ENCODE measurements at places on chromosomes 13 and 19.

GRCh38 chr13:104320446-104320845 lies 1254.2 kb upstream of the SLC10A2 start:
- no peak for DNase-seq

GRCh38 chr13:97387485-97387839 lies 46.5 kb upstream of the RAP2A start:
- no peak for DNase-seq

DNA sequence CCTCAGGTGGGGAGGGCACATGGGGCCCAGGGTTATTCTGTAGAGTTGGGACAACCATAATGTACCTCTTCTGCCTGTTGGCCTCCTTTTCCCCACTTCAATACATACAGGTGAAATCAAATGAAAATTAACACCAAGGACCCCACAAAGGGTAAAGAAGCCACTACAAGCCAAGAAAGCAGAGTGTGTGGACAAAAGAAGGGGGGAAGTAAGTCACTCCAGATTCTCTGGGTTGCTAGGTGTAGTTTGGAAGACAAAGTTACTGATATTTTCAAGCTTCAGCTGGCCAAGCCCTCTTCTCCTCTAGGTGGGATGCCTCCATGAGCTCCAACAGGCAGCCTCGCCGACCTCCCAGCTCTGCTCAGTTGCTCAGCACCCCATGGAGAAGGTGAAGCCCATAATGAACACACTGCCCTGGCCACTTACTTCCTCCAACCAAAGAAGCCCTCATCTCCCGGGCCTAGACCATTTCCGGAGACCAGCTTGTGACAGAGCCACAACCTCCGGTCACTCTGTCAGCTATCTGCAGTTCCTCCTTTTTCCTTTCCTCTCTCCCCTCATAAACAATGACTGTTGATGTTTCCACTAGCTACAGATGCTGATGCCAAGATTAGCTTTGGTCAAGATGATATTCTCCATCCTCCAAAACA lies 66.8 kb upstream of the MED4 start:
- DNase-seq = no peak

DNA sequence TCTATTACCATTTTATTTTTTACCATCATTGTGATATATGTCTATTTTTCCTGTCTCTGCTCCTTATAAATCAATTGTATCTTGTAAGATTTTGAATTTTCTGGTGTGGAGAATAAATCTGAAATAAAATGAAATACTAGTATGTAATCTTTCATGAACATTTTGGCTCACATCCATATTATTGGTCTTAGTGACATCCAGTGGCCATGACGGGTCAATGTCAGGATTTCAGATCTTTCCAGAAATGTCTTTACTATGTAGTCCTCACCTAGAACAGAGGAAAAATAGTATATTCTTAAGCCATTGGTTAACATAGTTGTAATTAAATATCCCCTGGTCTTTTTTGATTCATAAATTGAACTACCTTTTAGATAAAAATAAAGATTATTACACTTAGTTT lies 109.8 kb upstream of the GPC6 start:
- DNase-seq = no peak

GRCh38 chr19:5340637-5341447 lies at the start of gene PTPRS:
TSS of gene PTPRS (minus strand) at chr19:5340812. CDS start at chr19:5286140, 54,672 bp downstream.
- peak; percentile 35 for DNase-seq

- DNase-seq = no peak
Measured at GRCh38 chr19:16159655-16160054, 13.7 kb downstream of the CIB3 start.

DNA sequence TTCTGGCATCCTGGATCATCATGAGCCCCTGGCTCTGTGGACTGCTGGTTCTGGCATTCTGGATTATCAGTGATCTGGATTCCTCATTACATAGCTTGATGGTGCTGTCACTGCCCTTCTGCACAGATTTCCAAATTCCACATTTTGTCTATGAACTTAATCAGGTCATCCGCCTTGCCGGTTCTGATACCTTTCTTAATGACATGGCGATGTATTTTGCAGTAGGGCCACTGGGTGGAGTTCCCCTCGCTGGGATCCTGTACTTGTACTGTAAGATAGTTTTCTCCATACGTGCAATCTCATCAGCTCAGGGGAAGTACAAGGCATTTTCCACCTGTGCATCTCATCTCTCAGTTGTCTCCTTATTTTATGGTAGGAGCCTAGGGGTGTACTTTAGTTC lies 24.4 kb upstream of the OR7C2 start:
- no peak for DNase-seq

DNA sequence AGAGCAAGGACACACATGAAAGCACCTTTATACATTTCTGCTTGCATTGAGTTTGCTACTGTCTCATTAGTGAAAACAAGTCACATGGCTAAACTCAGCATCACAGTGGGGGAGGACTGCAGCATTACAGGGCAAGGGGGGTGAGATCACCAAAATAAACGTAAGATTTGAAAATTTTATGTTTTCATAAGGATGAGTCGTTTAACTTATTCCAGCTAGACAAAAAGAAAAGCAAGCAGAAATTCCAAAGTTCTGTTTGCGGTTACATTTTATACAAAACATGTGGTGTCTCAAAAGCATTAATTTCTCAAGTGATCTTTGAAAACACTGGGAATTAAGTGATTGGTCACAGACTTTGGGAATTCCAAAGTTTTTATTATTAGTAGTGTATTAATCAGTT lies 261.4 kb upstream of the RXFP2 start:
- no peak for DNase-seq

GRCh38 chr13:52118595-52118994 lies 10.3 kb downstream of the NEK5 start:
- no peak for DNase-seq

All from activated CD4-positive, CD25-positive, alpha-beta regulatory T cell (primary cell).